ENCODE measurements at places on chromosomes 1 and 21. TPM values are rescaled to one million over a fixed set of nuclear protein-coding genes. Genes with fewer than 3 reads are reported as not detected.
A peak's percentile ranks its signal among the peaks of the same experiment; 100 is the strongest.

DNA sequence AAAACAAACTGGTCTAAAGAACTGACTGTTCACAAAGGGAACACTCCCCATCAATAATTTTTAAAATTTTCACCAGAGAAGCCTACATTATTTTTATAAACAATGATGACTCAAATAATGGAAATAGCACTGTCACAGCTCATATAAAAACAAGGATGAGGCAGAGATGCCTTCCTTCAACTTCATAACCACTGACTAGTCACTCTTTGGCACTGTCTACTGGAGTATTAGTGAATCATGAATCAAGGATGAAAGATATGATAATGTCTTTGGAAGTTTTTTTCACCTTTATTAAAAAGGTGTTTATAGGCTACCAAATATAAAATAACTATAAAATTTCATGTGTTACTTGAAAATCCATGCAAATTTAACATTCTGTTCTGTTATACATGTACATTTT lies 316.9 kb downstream of the VAV3 start:
- peaks cover 2% of the 10 kb centered on the region for H3K4me1 ChIP-seq
- H3K27me3 ChIP-seq: no peaks in the 10 kb centered on the region
- no peak for DNase-seq

DNA sequence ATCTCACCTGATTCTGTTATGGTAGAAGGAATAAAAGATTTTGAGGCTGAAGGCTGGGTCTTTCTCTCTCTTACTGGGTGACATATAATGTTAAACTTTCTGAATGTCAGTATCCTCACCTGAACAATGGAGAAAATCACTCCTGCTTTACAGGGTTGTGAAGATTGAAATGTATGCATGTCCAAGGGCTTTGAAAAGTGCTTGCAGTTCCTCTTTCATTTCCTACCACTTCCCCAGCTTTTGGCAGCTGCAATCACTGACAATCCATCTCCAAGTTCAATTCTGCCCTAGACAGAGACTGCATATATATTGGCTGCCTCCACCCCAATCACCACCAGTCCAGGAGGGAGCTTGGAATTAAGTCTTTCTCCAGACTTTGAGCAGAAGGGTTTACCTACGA lies 39.8 kb downstream of the FAM78B start:
- no peaks in the 10 kb centered on the region for H3K4me1 ChIP-seq
- no peak overlapping the region for H3K4me3 ChIP-seq
- no peak overlapping the region for H3K27ac ChIP-seq
- no peaks in the 10 kb centered on the region for H3K27me3 ChIP-seq
- no peaks in the 10 kb centered on the region for H3K36me3 ChIP-seq

- no peak overlapping the region for H3K4me3 ChIP-seq
- H3K27ac ChIP-seq: no peak overlapping the region
- H3K4me1 ChIP-seq: peaks cover 3% of the 10 kb centered on the region
- no peaks in the 10 kb centered on the region for H3K27me3 ChIP-seq
- DNase-seq: peak; percentile 6
These were observed 36.4 kb downstream of the TTC39A start for GRCh38 chr1:51293898-51294515.

- H3K4me3 ChIP-seq: no peak overlapping the region
- H3K4me1 ChIP-seq: peaks cover 43% of the 10 kb centered on the region
- peak overlapping the region; percentile 75 for H3K27ac ChIP-seq
These were observed 68.4 kb downstream of the MACF1 start for GRCh38 chr1:39272798-39273469.

The SH3D21 gene
- total RNA-seq: 0.58 TPM

All from pancreas (tissue), 10 donors.